ENCODE measurements at places on chromosomes 2 and 18. TPM values are rescaled to one million over a fixed set of nuclear protein-coding genes. Genes with fewer than 3 reads are reported as not detected.

- DNase-seq: no peak
Observed at GRCh38 chr2:26463244-26464192, 14.4 kb downstream of the OTOF start.

Gene HTR2B
- total RNA-seq: not detected

DNA sequence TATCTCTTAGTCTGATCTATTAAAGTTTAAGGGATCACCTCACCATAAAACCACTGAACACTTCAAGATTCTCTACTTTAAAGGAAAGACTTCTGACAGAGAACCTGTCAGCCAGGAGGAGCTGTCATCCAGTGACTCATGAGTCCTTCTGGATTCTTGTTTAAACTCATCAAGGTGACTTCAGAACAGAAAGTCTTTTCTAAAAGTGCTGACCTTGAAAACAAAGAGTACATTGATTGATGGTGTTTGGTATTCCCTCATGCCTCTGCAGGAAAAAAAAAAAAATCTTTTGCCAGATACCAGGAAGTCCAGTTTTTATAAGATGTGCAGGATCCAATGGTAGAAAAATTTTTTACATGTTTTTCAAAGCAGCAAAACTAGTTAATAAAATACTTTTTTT is 12.3 kb downstream of the DSG2 start:
- no peak for DNase-seq

- DNase-seq: no peak
Observed at GRCh38 chr2:79630060-79630459, 117.2 kb downstream of the CTNNA2 start.

DNA sequence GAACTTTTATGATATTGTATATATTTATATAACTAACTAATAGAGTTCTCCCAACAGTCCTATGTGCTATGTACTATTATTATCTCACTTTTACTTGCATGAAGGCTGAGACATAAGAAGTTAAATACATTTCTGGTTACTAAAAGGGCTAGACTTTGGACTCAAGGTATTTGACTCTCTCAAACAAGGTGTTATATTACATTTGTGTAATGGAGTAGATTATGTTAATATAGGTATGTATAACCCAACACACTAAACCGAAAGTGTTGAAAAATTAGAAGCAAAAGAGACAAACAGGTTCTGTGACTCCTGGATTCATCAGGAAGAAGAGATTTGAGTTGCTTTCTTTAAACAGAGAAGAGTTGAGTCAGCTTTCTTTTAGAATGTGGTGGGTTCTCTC is 733.6 kb upstream of the ZEB2 start:
- no peak for DNase-seq

- no peak for DNase-seq
Observed at GRCh38 chr2:134737671-134738070, 18.9 kb upstream of the TMEM163 start.

GRCh38 chr2:54760310-54760709 is 36.8 kb downstream of the EML6 start:
- DNase-seq: no peak

Gene NHEJ1
- 19.8 TPM for total RNA-seq

DNA sequence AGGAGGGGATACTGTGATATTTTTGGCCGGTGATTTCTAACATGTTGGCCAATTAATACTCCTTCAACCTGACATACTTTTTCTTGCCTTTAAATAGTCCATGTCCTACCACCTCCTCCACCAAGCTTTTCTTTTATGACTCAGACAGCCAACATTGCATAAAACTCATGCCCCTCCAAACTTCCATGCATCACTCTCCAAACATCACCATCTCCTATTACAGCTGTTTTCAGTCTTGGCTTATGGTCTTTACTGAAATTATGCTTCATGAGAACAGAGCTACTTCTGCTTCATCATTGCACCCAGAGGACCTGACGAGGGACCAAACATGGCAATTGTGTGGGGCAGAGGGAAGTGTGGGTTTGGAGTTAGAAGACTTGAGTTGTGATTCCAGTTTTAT is 305.4 kb downstream of the LPIN1 start:
- no peak for DNase-seq

DNA sequence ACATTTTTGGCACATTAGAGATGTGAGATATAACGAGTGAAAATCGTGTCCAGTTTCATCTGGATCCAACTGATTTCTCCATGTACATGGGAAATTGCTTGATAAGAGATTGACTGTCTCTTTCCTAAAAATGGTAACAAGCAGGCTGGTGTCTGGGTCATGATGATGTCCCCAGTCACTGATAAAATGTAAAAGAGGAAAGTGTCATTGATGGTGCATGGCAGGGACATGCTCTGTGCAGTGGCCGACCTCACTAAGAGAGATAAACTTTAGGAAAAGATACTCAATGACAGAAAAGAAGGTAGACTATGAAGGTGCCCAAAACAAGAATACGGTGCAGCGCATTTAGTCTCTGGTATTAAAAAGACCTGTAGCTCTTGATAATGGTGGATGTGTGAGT is 1517.5 kb downstream of the RPIA start:
- no peak for DNase-seq

DNA sequence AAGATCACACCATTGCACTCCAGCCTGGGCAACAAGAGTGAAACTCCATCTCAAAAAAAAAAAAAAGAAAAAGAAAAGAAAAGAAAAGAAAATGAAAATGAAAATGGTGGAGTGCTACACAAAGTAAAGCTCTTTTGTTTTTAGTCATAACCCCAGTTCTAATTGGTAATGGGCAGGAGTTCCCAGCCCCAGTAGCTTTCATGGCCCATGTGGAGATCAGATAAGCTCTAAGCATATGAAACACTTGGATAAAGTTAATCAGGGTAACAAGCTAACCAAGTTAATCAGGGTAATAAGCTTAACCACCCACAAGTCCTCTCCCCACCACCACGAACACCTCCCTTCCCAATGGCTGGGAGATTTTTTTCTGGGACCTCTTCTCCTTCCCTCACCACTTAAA is 240.8 kb downstream of the BCL11A start:
- no peak for DNase-seq

- no peak for DNase-seq
Observed at GRCh38 chr2:210753386-210753785, 197.0 kb downstream of the CPS1 start.

Gene L3MBTL4
- total RNA-seq: 0.38 TPM

- no peak for DNase-seq
Observed at GRCh38 chr2:127607399-127607908, 38.5 kb upstream of the GPR17 start.

DNA sequence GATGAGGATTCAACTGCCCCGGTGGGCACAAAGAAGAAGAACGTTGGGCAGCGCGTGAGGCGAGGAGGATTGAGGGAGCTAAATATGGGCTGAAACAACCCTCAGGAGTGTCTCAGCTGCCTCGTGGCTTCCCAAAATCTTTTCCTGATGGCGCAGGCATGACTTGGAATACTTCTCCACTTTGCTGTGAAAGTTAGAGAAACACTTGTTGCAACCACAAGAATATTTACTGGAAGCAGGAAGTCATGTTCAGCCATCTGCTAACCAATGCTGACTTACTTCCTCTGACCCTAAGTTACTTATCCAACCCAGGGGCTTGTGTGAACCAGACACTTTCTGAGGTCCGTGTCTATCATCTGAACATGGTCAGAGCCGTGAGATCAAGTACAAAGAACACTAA is 148.8 kb downstream of the ARL4C start:
- no peak for DNase-seq

DNA sequence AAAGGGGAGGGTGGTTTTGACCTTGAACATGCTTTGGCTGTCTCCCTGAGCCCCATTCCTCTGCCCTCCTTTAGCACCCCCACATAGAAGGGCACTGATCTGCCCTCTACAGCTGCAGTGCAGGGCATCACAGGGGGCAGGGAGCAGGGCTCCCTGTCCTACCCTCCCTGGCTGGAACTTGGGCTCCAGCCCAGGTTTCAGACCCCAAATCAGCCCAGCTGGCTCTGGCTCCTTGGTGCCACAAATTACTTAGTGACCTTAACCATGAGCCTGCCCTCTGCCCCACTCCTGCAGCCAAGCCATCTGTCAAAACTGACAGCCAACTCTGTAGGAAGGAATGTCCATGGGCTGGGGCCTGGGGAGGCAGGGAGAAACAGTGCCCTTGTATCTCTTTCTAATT is 105.6 kb downstream of the MAPK4 start:
- no peak for DNase-seq

GRCh38 chr18:28095041-28095440 is 81.9 kb downstream of the CDH2 start:
- no peak for DNase-seq

DNA sequence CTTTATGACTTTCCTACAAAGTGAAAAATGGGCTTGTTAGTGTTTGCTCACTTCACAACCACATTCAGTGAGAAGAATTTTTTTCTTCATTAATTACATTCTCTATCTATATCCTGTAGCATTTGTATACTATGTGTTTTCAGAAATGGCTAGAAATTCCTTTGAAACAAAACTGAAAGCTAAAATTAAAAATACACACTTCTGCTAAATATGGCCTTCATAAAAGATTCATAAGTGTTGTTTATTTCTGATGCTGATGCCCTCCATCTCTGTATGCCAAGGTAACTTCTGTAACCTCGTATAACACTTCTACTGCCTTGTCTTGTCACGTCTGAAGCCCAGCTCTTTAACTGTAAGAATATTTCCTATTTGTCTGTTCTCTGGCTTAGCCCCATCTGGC is 59.8 kb downstream of the PMAIP1 start:
- no peak for DNase-seq

Gene RAMP1
- total RNA-seq: 0.25 TPM

DNA sequence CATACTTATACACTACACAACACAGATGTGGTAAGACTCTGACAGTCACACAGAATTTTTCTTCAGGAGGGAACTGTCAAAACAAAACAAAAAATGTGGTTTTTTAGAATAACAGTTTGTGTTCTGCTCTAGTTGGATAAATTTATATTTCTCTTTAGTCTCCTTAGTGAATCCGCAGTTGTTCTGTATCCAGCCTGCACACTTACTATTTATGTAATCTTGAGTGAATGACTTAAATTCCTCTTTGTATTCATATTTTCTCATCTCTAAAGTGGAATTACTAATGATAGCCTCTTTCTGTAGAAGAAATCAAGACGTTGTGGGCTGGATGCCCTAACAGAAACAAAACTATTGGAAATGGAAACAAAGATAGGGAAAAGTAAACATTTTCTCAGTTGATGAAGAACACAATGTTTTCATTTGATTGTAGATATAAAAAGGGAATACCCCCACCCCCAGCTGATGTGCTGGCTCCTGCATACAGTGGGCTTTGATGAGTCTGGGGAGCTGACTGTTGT is 375.2 kb downstream of the TRIB2 start:
- DNase-seq: no peak

Gene XDH
- total RNA-seq: not detected

Gene RAB31
- 0.78 TPM for total RNA-seq
